ENCODE measurements at places on chromosomes 11 and 22. TPM values are rescaled to one million over a fixed set of nuclear protein-coding genes. Genes with fewer than 3 reads are reported as not detected.

PYGM gene
- total RNA-seq, result 0.99 TPM

SERPIND1 gene
- total RNA-seq, result not detected

SCN3B gene
- not detected for total RNA-seq

DAGLA gene
- total RNA-seq, result 0.13 TPM

CCDC87 gene
- 0.13 TPM for total RNA-seq

PRRG4 gene
- 0.76 TPM for total RNA-seq

ISX gene
- total RNA-seq, result not detected

SCT gene
- total RNA-seq, result not detected

COX8A gene
- 446 TPM for total RNA-seq

DDIAS gene
- 30.0 TPM for total RNA-seq

SAA2 gene
- total RNA-seq, result not detected

OOSP4B gene
- not detected for total RNA-seq

NLRP10 gene
- not detected for total RNA-seq

CYP2D6 gene
- 1.2 TPM for total RNA-seq

CYTH4 gene
- 16.4 TPM for total RNA-seq

ADAMTS8 gene
- total RNA-seq, result not detected

IL10RA gene
- 58.1 TPM for total RNA-seq

MMP8 gene
- not detected for total RNA-seq

NAALAD2 gene
- not detected for total RNA-seq

DDT gene
- total RNA-seq, result 110 TPM

BLID gene
- not detected for total RNA-seq

AGBL2 gene
- total RNA-seq, result 3.4 TPM

KDELR3 gene
- total RNA-seq, result 0.38 TPM

LUZP2 gene
- not detected for total RNA-seq

CRYBA4 gene
- not detected for total RNA-seq

YPEL4 gene
- total RNA-seq, result not detected

MS4A4E gene
- not detected for total RNA-seq

PTPN5 gene
- total RNA-seq, result not detected

RRAS2 gene
- total RNA-seq, result 71.6 TPM

KCNQ1 gene
- 3.9 TPM for total RNA-seq

IGLL1 gene
- total RNA-seq, result not detected

PGA5 gene
- not detected for total RNA-seq

SPDYC gene
- total RNA-seq, result not detected

PATE2 gene
- total RNA-seq, result not detected

GAL gene
- 2.6 TPM for total RNA-seq

RNASEH2C gene
- 130 TPM for total RNA-seq

SOX10 gene
- total RNA-seq, result not detected

PRR33 gene
- total RNA-seq, result 0.11 TPM

VSIG10L2 gene
- total RNA-seq, result not detected

GP1BB gene
- total RNA-seq, result not detected

OR51E2 gene
- total RNA-seq, result not detected

OR6A2 gene
- 0.13 TPM for total RNA-seq

ANGPTL5 gene
- not detected for total RNA-seq

CREB3L1 gene
- total RNA-seq, result not detected

CTTN gene
- total RNA-seq, result 22.9 TPM

PATE4 gene
- total RNA-seq, result not detected

MOV10L1 gene
- not detected for total RNA-seq

MPZL2 gene
- 6.1 TPM for total RNA-seq

OR51I1 gene
- total RNA-seq, result not detected

BUD13 gene
- 32.1 TPM for total RNA-seq

ZNF280B gene
- total RNA-seq, result 4.1 TPM

VPREB1 gene
- total RNA-seq, result not detected

POU2AF3 gene
- total RNA-seq, result not detected

ZP1 gene
- not detected for total RNA-seq
